ENCODE measurements at places on chromosomes 12 and 14.

GRCh38 chr12:214003-214741 lies at the start of gene SLC6A12:
TSS of gene SLC6A12 (minus strand) at chr12:214157. CDS start at chr12:209986, 4,171 bp downstream.
- no peak for DNase-seq

GRCh38 chr14:35365130-35366055 lies 39.2 kb downstream of the NFKBIA start:
- peak; percentile 71 for DNase-seq

GRCh38 chr12:33529810-33530209 lies 90.2 kb upstream of the SYT10 start:
- DNase-seq: no peak

DNA sequence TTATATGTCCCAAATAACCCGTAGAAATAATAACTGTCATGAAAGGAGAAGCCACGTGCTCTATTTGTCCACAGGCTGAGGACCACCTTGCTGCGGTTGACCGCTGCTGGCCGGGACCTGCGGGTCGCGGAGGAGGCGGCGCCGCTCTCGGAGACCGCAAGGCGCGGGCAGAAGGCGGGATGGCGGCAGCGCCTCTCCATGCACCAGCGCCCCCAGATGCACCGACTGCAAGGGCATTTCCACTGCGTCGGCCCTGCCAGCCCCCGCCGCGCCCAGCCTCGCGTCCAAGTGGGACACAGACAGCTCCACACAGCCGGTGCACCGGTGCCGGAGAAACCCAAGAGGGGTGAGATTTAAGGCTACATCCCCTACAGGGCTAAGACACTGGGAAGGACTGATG lies 21.0 kb downstream of the RPGRIP1 start:
- no peak for DNase-seq

DNA sequence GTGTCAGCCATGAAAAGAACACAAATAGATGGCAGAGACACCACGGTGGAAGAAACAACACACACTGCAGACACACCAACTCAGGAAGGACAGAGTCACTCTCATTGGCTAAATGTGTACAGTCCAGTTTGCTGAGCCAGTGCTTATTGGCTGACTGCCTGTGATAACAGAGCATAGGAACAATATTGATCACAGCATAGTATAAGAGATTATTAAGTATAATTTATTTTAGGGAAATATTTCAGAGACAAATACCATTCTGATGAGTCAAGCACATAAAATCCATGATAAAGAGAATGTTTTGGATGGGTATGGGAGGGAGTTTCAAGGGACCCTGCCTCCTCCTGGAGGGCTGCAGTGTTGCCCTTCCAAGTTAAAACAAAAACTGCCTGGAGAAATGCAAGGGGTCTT lies 50.9 kb downstream of the BTG1 start:
- no peak for DNase-seq

GRCh38 chr12:7047306-7047705 lies 13.2 kb upstream of the C1S start:
- DNase-seq: no peak

DNA sequence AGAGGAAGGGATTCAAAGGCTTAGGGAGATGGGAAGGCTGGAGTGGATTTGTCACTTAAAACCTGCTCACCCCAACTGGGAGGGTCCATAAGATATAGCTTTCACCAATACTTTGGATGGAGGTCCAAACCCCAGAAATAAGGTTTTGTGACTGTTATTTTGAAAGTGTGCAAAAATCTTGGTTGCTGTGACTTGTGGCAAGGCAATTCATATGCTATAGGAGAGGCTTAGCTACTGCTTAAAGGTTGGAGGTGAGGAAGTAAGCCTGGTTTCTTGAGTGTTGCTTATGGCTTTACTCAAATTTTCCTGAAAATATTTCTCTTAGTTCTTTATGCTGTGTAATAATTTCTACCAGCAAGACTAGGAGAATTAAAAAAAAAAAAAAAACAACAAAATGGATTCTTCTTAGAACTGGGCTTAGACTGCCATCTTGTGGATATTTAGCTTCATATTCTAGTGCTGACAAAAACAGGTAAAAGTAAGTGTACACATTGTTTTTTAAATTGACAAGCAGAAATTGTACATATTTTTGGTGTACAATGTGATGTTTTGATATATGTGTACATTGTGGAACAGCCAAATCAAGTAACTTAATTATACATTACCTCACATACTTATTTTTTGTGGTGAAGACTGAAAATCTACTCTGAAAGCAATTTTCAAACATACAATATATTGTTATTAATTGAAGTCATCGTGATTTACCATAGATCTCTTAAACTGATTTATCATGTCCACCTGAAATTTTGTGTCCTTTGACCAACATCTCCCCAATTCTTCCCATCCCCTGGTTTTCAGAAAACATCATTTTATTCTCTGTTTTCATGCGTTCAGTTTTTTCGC lies 23.0 kb downstream of the PDE6H start:
- peak; percentile 15 for DNase-seq

- no peak for DNase-seq
Observed at GRCh38 chr14:65287264-65288131, 125.0 kb upstream of the FUT8 start.

- no peak for DNase-seq
Observed at GRCh38 chr14:53696217-53696965, 260.2 kb downstream of the BMP4 start.

GRCh38 chr12:64757771-64758170 lies 1.4 kb downstream of the GNS start:
- no peak for DNase-seq

DNA sequence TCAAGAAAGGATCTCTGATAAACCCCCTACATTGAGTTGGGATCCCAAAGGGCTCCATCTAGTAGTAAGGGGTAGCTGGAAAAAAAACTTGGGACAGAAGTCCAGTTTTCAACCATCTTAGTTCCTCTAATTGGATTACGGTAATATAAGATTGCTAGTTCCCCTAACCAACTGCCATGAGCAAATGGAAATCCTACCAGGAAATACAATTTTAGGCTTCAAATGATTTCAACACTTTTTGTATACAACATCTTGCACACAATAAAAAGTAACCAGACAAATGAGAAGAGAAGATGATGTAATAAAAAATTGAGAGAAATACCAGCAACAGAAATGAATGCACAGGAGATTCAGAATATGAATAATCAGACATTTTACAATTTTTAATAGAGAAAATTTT lies 73.0 kb downstream of the TSHR start:
- no peak for DNase-seq

GRCh38 chr12:84912198-84913128 lies at the start of gene SLC6A15:
TSS of gene SLC6A15 (minus strand) at chr12:84912799. CDS start at chr12:84892120, 20,679 bp downstream.
- no peak for DNase-seq

GRCh38 chr12:10607885-10608458 lies 5.4 kb downstream of the MAGOHB start:
- no peak for DNase-seq

GRCh38 chr12:3545121-3545796 lies 54.3 kb downstream of the PRMT8 start:
- no peak for DNase-seq

DNA sequence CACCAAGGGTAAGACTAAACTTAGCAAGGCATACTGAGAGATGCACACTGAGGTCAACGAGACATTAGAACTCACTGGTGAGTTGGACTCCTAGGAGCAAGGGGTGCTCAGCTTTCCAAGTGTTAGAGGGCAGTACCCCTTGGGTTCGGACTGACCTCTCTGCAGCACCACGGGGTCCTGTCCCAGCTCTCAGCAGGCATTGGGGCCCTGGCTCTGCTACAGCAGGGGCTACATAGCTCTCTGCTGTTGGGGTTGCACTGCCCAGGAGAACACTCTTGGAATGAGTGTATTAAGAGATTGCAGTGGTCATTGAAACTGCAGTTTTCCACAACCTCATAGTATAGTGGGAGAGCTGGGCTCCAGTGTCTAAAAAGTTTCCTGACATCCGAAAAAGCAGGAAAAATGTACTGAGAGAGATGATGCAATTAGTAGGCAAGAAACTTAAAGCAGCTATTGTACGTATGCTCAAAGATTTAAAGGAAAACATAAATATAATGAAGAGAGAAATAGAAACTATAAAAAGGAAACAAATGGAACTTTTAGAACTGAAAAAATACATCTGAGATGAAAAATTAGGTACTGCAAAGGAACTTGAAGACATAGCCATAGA lies 132.5 kb upstream of the MAX start:
- no peak for DNase-seq

- no peak for DNase-seq
Observed at GRCh38 chr14:61418746-61419145, 97.4 kb downstream of the PRKCH start.

GRCh38 chr12:58414398-58414871 lies 473.1 kb downstream of the ATP23 start:
- DNase-seq: no peak

- DNase-seq: peak; percentile 76
Observed at GRCh38 chr12:50641566-50641965, 122.3 kb upstream of the ATF1 start.

DNA sequence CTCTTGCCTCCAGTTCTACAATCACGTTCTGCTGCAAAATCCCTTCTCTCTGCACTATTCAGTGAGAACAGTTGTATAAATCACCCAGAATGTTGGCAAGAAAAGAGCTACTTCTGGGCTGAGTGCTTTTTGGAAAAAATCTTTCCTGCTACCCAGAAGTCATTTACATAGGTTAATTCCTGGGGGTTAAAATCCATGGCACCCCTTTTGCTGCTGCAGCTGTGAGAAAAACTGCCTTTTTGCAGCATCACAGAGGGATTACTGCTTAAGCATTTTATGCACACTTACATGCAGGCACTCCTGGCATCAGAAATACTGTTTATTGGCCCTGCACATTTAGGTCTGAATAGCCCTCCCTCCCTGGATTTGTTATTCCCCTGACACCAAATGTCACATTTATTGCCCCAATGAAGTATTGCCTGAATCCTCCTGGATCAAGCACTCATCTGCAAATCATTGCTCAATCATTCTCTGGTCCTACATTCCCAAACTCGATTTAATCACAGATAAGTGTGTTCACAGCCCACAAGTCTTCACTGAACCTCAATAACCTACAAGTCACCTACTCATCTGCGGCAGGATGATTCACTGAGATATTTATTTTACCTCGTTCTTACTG lies 43.1 kb upstream of the CCDC196 start:
- DNase-seq: no peak

GRCh38 chr14:69612014-69612782 lies 802 bp downstream of the SUSD6 start:
- no peak for DNase-seq

DNA sequence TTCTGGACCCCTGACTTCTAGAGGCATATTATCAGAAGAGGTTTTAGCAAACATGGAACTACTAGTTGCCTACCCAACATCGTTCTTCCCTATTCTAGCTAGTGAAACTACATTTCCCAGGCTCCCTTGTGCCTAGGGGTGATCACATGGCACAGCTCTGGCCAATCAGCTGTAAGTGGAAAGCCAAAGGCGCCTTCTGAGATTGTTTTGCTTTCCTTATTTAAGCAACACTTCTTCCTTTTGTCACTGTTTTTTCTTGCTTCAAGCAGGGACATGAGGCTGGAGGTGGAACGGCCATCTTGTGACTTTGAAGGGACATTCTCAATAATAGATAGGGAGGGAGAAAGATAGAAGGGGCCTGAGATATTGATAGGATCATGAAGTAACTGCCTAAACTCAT lies 136.7 kb downstream of the ZNF664 start:
- peak; percentile 83 for DNase-seq

- DNase-seq: peak; percentile 79
Observed at GRCh38 chr14:99628887-99629618, 15.9 kb upstream of the HHIPL1 start.

GRCh38 chr12:49322367-49322707 lies 718 bp upstream of the TROAP start:
- DNase-seq: no peak

GRCh38 chr14:58733451-58734208 lies 95.9 kb downstream of the DACT1 start:
- no peak for DNase-seq

DNA sequence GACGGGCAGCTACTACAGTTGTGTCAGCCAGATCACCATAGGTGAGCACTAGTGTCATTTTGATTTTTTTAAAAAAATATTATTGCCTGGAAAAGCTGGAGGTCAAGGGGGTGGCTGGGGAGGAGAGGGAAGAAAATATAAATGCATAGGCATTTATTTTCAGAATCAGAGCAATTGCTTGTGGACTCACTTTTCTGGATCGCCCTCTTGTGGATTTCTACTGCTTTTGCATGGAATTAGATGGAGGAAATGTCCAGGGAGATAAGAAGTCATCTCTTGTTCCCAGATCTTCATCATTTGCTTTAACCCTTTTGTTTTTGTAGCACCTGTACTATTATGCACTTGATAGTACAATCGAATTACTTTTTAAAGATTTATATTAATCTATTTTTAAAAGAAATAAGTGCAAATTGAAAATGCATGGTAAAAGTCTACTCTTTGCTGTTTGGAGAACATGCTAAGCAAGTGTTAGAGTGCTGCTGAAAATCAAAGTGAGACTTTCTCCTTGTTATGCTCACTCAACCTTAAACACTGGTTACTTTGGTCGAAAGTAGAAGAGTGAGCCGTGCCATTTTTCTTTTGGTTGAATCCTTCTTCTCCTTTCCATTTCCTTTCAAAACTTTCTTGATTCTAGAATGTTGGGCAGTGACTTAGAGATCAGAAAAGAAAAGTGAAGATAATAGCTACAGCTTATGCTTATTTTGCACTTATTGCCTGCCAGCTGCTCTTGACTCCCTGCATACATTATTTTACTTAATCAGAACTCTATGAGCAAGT lies 60.6 kb upstream of the ANO4 start:
- DNase-seq: peak; percentile 36

GRCh38 chr14:65804439-65805112 lies 392.0 kb downstream of the FUT8 start:
- no peak for DNase-seq

- no peak for DNase-seq
Observed at GRCh38 chr12:93780101-93780641, 103.0 kb downstream of the CRADD start.

GRCh38 chr12:120081641-120082040 lies 34.9 kb downstream of the RAB35 start:
- no peak for DNase-seq

GRCh38 chr12:75389706-75390105 lies 1.2 kb upstream of the GLIPR1L2 start:
- no peak for DNase-seq

- DNase-seq: no peak
Observed at GRCh38 chr12:26029736-26030022, 71.2 kb downstream of the RASSF8 start.

- no peak for DNase-seq
Observed at GRCh38 chr12:116143909-116144308, 133.6 kb downstream of the MED13L start.

DNA sequence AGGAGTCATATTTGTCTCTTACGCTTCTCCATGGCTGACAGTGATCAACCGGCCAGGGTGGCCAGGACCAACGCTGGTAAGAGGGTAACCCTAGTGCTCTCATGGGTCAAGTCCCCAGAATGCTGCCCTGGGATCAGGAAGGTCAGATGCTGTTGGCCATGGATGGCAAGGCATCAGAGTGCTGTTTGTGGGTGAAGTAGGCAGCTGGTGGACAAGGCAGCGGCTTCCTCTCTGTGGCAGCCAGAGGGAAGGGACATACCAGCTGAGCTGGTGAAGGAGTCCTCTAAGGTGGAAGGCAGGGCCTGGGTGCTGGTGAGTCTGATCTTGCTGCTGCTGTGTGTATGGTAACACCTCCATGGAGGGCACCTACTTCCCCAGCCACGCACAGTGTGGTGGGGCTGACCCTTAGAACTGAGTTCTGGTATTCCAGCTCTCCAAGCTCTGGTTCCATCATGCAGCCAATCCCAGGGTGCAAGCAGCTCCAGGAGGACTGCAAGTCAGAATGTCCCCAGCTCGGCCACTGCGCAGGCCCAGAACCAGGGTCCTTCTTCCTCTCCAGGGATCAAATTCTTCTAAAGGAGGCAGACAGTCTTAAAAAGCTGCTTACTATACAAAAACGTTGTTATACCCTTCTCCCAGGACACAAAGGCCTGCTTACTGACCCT lies 13.4 kb upstream of the SMOC1 start:
- no peak for DNase-seq
